Hematopoietic multipotent progenitor cell treated with erythropoietin and hydrocortisone succinate and interleukin-3 and kit ligand, for 6 days (in vitro differentiated cells): ENCODE measurements at places on chromosomes 2 and 18.

DNA sequence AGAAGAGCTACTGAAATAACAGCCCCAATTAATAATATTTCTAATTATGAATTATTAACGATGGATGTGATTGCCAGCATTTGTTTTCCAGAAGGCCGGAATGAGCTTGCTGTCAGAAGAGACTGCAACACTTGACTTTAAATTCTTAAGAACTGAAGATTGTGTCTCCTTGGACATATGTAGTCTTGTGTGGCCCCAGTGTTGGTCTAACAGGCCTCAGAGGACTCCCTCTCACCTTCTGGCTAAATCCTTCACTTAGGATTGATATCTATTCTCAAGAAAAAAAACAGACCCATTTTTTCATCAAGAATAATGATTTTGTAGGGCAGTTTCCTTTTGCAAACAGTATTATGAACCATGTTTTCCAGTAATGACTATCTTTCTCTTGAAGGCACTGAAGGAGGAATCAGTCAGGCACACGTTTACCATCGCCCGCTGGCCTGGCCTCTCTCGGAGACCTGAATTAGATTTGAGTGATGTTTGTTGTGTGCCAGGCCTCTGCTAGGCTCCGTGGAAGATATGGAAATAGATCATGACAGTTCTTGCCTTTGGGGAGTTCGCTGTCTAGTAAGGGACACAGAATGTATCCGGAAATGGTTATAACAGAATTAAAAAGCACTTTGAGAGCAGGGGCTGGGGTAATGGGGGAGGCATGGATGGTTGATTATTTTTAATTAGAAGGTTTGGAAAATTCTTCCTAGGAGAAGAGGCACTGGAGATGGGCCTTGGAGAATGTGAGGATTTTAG is 258.0 kb downstream of the MYCN start:
- no peak for DNase-seq

DNA sequence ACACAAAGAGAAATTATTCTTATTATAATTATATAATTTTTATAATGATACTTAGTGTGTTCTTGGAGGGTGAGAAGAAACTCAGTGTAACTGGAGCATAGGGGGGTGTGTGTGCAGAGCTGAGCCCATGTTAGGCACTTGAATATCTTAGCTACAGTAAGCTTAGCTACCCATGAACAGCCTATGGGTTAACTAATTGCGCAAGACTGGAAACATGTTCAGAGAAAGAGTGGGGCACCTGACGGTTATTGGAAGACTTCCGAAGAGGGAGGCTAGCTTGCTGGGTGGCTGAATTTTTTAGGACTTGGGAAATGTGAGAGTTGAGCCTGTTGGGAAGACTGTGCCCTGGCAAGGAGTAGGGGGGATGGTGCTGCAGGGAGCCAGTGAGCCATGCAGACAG is 229.2 kb downstream of the SLC4A3 start:
- DNase-seq = no peak

- no peak for DNase-seq
These were observed 39.5 kb downstream of the SFT2D3 start for GRCh38 chr2:127740665-127741288.

DNA sequence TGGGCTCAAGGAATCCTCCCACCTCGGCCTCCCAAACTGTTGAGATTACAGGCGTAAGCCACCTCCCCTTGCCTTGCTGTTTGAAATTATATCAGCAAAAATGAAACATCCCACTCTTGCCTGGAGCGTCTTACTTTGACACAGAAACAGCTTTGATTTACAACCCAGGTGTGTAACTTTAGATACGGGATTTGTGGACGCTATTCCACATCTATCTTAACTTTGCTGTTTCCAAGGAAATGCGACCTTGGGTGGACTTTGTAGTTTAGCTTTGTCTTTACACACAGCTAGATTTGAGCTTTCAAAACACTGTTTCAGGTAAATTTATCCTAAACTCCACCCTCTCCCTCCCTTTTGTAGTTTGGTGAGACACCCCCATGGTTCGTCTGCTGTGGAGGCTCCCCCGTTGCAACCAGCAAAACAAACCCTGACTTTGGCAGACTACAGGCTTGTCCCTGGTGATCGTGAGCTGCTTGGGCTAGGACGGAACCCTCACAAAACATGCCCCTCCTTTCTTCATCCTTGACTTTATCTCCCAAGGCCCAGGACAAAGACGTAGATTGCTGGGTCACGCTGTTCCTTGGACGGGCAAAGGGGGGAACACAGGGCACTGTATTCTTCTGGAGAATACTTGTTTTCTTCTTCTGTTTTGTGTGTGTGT is 5.5 kb upstream of the MSH6 start:
- no peak for DNase-seq
